ENCODE measurements at places on chromosomes 1 and 21. TPM values are rescaled to one million over a fixed set of nuclear protein-coding genes. Genes with fewer than 3 reads are reported as not detected.

Gene SPRR1A
- total RNA-seq, result not detected

Gene MNDA
- 4.2 TPM for total RNA-seq

Gene LAMC2
- 0.16 TPM for total RNA-seq

Gene CHIA
- not detected for total RNA-seq

Gene FAAH
- 22.5 TPM for total RNA-seq

Gene LCE1D
- total RNA-seq, result not detected

Gene CASZ1
- total RNA-seq, result 0.62 TPM

Gene PROK1
- not detected for total RNA-seq
